CD4-positive, alpha-beta T cell treated with Interleukin-17A for 1 hour (primary cell): ENCODE measurements at places on chromosomes 6 and 20.

DNA sequence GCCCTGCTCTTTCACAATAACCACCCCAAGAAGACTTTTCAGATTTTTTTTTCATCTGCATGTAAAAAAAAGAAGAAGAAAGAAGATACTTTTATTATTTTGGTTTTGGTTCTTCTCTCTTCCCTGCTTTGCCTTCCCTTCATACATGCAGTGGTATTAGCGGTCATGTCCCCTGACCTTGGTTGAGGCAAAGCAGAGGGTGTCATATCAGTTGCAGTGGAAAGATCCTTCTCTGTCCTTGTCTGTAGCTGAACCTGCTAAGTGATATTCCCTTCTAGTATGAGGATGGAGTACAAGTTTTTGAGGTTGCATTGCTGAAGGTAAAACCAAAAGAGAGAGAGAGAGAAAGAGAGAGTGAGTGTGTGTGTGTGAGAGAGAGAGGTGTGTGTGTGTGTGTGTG lies 345.7 kb downstream of the UTRN start:
- DNase-seq: no peak

- no peak for DNase-seq
Observed at GRCh38 chr6:169891421-169891820, 140.0 kb downstream of the ERMARD start.

DNA sequence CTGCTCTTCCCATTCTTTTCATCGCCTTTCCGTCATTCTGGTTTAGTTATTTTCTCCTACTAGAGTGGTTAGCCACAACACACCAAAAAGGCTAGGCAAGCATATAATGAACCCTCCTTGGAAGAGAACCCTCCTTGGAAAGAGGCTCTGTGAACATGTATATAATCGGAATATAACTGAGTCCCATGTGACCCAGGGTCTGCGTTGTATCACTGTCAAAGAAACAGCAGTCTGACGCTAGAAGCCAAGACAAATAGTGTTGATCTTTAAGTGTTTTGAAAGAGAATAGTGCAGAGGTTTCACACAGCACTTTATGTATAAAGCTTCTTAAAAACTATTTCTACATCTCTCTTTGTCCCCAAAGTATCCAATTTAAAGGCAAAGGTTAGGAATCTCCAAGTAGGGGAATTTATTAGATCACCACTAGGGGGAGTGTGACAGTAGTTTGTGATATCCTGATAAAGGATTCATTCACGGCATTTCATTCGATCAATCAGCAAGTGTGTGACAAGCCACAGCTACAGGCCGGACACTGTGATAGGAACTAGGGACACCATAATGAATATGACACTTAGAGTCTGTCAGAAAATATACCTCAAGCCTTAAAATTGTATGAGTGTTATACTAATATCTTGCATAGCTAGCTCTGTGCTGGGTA lies 395.3 kb downstream of the CD109 start:
- DNase-seq: peak; percentile 26

DNA sequence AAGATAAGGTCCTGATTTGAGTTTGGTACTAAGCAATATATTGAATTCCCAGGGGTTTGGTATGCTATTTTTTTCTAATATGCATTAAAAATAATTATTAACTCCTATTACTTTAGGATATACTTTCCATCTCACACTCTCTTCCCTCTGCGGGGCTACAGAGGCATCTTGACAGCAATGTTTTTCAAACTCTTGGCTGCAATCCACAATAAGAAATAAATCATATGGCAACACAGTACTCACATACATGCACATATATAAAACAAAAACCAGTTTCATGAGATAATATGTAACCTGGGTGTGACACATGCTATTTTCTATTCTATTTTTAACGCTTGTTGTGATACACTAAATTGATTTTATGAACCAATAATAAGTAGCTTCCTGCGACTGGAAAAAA lies 189.5 kb downstream of the UNC5CL start:
- no peak for DNase-seq

GRCh38 chr6:126252154-126252553 lies 87.8 kb upstream of the CENPW start:
- no peak for DNase-seq

DNA sequence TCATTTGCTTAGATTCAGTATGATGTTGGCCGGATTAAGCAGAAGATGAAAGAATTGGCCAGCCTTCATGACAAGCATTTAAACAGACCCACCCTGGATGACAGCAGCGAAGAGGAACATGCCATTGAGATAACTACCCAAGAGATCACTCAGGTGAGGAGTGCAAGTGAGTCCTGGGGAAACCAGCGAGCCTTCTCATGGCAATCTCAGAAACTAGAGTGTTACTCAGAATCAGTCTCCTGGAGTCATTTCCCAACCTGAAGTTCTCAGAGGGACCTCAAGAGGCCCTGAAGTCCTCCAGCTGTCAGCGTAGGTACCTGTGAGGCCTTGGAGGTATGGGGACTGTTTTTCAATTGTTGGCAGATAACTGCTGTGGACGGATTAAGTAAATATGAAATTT lies 16.9 kb downstream of the STX16 start:
- DNase-seq: no peak

DNA sequence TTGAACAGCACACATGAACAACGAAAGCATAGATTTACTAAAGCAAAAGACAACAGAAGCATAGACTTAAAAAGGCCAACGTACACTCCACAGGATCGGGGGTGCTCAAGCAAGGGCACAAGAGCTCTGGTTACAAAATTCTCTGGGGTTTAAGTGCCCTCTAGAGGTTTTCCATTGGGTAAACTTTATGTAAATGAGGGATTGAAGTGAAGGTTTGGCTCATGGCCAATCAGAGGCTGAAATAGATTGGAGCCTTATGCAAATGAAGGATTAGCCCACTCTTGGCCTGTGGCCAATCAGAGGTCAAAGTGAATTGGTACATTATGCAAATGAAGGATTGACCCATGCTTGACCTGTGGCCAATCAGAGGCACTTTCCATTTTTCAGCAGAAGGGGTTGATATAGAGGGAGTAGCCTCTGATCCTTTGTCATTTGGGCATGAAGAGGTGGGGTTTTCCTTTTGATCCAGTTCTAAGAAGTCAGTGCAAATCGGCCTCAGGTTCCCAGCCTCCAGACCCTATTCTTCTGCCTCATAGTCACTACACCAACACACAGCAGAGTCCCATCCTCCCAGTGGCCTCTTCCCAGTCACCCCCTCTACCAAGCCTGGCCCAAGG lies 244.9 kb downstream of the THBS2 start:
- DNase-seq: no peak
